Hematopoietic multipotent progenitor cell treated with erythropoietin and hydrocortisone succinate and interleukin-3 and kit ligand, for 4 days (in vitro differentiated cells): ENCODE measurements at places on chromosomes 3 and 15.

- no peak for DNase-seq
These were observed 160.1 kb upstream of the BHLHE40 start for GRCh38 chr3:4818986-4819693.

- DNase-seq = peak; percentile 9
These were observed 133.3 kb downstream of the ALCAM start for GRCh38 chr3:105499961-105500360.

DNA sequence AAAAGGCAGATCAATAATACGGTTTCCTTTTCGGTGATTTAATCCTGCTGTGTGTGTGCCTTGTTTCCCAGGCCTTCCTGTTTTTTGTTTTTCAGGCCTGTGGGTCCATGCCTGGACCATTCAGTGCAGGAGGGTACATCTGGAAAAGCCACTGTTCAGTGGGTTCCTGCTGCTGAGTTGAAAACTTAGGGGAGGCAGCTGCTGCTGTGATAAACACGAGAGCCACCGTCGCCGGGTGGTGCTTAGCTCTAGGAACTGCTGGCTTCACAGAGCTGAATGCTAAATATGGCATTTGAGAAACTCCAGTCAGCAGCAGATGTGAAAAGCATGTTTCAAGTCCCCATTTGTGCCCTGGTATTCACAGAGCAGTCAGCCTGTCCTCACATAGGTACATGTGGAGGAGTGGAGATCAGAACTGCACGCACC, 44.0 kb downstream of the SYNM start:
- DNase-seq = no peak

DNA sequence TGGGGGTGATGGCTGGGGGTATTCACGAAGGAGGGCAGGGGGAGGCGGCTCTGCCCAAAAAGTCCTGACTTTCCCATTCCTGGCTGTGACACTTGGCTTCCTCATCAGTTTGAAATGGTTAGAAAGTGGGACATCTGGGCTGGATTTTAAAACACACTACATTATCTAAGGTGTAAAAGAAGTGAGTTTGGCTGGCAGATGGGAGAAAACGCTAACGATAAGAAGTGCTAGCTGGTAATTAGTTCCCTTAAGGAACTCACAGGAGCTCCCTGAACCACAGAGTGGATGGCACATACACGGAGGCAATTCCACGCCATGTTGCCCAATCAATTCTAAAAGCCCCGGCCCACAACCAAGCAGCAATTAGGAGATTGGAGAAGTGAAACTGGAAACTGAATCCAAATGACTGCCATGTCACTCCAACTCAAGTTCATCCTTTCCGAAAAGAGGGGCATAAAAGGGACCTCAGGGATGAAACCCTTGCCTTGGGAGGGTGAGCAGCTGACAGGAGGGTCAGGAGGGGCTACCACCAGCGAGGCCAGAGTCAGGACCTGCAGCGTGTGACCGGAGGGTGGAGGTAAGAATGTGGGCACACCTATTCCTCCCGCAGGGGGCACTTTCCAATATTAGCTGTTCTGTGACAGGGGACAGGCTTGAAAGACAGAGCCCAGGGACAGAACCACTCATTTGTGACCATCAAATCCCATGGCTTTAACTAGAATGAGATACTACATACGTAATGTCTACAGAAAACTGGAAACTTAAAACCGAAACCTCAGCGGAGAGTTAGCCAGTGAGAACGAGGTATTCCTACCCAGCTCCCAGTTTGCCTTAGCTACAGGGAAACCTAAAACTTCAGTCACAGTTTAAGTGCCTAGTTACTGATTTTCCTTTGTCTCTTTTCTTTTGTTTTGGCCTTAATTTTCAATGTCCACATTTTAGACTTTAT, 95.3 kb upstream of the OXTR start:
- no peak for DNase-seq

DNA sequence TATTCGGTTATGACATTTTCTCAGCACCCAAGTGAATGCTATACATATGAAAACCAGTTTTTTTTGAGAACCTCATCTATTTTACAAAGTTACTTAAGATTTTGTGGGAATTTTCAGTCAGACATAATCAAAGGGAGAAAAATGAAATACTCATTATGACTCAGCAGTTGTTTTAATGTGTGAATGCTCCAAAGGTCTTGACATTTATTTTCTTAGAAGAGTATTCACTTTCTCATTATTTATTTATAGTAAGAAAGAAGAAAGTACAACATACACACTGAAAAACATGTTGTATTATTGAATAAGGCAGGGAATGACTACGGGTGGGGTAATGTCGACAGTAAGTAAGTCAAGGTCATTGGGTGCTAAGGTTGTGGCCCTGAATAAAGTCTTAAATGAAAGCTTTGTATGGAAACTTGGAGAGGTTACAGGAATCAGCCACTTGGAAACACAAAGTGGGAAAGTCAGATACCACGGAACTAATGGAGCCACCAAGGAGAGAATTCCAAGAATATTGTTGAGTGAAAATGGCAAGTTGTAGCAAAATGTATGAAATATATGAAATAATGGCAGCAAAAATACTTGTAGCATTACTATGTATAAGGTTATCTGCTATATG, 844.5 kb downstream of the TBL1XR1 start:
- DNase-seq = no peak

- no peak for DNase-seq
These were observed 24.1 kb downstream of the SHC4 start for GRCh38 chr15:48939648-48940047.

GRCh38 chr15:53000409-53000808, 210.3 kb upstream of the ONECUT1 start:
- DNase-seq = no peak

- no peak for DNase-seq
These were observed 5.6 kb downstream of the GSK3B start for GRCh38 chr3:120088622-120089021.

DNA sequence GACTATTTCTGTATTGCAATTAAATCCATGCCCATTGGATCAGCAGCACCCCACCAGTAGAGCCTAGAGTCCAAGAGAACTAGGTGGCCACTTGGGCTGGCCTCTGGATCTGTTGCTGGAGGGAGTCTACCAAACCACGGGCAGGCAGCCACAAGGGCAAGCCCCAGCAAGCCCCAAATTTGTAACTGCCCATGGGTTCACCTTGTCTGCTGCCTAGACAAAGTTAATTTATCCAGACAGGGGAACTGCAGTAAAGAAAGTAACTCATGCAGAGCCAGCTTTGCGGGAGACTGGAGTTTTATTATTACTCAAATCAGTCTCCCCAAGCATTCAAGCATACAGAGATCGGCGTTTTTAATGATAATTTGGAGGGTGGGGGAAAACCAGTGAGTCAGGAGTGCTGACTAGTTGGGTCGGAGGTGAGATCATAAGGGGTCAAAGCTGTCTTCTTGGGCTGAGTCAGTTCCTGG, 74.0 kb upstream of the TERB2 start:
- no peak for DNase-seq

DNA sequence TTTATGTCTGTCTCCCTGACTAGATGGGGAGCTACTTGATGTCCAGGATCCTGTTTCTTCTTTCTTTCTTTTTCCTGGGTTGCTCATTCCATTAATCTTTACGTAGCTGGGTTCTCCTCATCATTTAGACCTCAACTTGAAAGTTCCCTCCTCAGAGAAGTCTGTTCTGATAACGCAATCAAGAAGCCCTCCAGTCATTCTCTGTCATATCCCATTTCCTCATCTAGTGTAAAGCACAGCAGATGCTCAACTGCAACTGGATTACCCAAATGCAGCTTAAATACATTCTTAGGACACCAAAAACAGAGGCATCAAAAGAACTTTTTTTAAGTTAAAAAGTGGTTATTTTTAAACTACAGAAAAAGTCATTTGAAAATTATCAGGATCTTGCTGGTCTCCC, 51.7 kb upstream of the ST3GAL6 start:
- no peak for DNase-seq

- no peak for DNase-seq
These were observed 83.0 kb downstream of the AKAP13 start for GRCh38 chr15:85463276-85463892.

DNA sequence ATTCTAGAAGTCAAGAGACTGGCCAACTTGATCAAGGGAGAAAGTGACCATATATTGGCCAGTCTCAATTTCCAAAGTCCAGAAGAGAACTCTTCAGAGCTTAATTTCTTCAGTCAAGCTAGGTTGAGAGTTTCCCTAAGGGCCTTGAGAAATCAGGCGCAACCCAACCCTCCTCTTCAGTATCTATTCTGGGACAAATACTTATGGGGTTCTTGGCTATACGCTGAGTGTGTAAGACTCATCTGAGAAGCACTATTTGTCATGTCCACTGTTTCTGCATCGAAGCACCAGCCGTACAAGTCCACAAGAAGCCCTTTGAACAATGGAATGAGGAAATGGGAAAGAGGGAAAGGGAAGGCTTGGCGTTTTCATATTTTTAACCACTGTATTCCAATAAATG, 379.5 kb downstream of the CTNNB1 start:
- no peak for DNase-seq

GRCh38 chr3:196207833-196208607, 3.2 kb downstream of the ZDHHC19 start:
- peak; percentile 78 for DNase-seq

DNA sequence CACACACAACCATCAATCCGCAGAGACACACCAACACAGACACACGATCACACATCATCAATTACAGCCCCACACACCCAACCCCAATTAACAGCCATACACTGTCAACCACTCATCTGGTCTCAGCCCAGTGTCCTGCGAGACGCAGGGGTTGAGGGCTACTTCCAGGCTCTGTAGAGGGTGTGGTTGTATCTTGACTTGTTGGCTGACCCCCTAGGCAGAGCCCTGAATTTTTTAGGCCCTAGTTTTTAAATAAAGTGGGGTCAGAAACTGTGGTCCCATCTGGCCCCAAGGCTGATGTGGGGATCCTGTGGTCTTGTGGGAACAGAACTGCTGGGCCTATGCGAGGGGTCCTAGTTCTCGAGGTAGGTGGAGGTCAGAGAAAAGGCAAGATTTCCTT, 9.2 kb downstream of the VILL start:
- no peak for DNase-seq

- peak; percentile 84 for DNase-seq
These were observed 2.1 kb downstream of the TLE3 start for GRCh38 chr15:70095408-70096214.

DNA sequence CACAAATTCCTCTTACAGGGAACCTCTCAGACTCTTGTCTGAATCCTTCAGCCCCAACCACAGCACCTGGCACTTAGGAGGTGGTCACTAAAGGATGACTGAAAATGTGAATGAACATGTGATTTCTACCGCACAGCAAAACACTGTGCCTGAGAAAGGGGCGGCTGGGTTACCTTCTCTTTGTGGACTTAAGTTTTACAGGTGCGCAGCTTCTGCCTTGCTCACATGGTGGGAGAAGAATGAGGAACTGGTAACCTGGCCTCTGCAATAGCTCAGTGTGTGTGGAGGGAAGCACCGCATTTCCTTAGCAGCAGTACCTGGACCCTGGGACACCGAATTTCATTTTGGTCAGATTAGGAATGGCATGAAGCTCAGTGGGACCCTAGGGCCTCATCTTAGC, 9.8 kb upstream of the ETV5 start:
- no peak for DNase-seq

DNA sequence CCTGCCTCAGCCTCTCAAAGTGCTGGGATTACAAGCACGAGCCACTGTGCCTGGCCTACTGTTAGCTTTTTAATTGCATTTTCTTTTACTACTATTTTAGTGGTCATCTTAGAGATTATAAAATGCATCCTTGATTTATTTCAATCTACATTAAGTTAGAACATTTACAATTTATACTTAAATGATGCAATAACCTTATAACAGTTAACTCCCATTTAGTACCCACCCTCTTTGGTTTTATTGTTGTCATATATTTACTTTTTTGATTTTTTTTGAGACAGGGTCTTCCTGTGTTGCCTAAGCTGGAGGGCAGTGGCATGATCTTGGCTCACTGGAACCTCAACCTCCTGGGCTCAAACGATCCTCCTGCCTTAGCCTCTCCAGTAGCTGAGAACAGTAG, 77.3 kb downstream of the PPCDC start:
- DNase-seq = no peak

- DNase-seq = no peak
These were observed 3.5 kb downstream of the SPATA12 start for GRCh38 chr3:57064001-57064400.

DNA sequence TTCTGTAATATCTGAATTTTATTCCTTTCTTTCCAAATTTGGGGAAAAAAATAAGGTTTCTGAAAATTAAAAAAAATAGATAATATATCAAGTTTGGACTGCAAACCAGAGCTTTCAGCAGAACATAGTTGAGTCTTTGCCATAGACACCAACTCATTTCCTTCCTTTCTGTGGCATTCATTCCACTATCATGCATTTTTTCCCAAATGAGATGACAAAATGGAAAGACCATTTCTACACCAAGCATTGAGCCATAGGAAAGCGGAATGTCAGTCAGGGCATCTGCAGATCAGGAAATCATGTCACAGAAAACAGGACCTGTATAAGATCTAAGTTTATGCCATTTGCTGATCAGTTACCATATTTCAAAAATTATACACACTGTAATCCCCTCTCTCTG, 333.3 kb upstream of the THBS1 start:
- DNase-seq = no peak

GRCh38 chr15:64651601-64652191, 123.7 kb downstream of the RBPMS2 start:
- DNase-seq = no peak

GRCh38 chr3:160376681-160377080, 22.3 kb downstream of the IFT80 start:
- DNase-seq = no peak

DNA sequence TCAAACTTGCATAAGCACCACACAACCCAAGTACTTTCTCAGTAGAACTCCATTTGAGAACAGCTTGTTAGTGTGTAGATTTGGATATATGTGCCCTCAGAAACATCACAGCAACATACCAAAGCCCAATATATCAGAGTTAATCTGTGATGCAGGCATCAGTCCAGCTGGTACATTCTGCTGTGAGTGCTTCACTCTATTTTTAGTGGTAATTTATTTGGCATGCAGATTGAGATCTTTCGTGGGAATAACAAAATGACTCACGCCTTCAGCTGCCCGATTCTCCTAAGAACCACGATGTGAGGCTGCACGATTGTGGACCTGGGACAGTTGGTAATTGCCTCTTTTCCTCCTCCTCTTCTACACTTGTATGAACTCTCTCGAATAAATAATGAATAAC, 730.7 kb downstream of the SQOR start:
- DNase-seq = no peak

GRCh38 chr3:53286727-53287126, 30.9 kb upstream of the TKT start:
- DNase-seq = no peak

DNA sequence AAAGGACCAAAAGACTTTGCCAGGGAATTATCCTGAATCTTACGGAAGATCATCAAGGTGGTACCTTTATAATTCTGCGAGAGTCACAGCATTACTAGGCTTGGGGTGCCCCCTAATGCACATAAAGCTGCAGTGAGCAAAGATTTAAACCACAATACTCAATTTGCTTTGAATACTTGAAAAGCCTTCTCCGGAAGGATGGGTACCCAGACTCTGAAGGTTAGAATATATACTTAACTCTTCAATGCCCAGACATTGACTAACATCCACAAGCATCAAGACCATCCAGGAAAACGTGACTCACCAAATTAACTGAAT, 117.8 kb upstream of the KCNH8 start:
- DNase-seq = peak; percentile 9

- no peak for DNase-seq
These were observed 23.1 kb upstream of the LEKR1 start for GRCh38 chr3:156802821-156803606.

- peak; percentile 60 for DNase-seq
These were observed 60.6 kb downstream of the CHAC1 start for GRCh38 chr15:41013691-41014414.
